HuH-7 (cell line): ENCODE measurements at places on chromosomes 1 and 21.

GRCh38 chr1:34398241-34398915, 221.7 kb downstream of the C1orf94 start:
- DNase-seq = no peak

DNA sequence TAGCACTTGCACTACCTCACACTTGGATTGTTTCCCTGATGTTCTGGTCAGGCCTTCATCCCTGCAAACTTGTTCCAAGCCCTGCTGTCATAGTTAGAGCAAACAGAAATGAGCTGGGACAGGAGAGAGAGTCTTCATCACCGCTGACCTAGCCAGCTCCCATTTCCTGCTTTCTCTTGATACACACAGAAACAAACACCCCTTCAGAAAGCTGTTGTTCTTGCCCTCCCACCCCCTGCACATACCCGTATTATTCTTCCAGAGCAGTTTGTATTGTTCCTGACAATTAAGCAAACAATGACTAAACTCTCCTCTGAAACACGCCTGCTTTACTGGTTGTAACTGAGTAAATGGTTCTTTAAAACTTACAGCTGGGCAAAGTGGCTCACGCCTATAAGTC, 2.9 kb upstream of the SYT2 start:
- DNase-seq = no peak

DNA sequence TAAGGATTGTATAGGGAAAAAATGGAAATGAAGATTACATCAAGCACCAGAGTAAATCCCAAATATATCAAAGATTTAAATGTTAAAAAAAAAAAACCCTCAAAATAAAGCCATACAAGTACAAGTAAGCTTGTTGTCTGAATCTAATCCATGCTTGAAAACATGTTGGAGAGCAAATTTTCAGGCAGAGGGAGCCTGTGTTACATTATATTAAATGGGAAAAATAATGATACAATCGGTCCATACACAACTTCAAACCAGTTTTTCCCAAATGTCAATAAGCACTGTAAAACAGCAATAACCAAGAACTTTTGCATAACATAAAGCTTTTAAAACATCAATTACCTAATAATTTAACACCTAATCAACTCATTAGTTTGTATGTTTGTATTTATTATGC, 949.4 kb upstream of the ADGRL4 start:
- no peak for DNase-seq

DNA sequence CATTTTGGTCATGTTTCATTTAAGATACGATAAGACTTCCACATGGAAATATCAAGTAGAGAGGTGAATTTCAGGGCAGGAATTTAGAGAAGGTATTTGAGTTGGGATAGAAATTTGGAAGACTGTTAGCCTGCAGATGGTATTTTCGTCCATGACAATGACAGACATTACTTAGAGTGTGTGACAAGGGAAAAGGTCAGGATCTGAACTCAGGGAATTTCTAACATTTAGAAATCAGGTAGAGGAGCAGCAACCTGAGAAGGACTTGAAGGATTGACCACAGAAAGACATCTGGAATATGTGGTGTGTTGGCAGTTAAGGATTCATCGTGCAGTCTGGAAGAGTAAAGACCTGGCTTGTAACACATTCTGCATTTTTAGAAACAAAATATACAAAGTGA, 57.9 kb downstream of the RABGAP1L start:
- DNase-seq = no peak

- no peak for DNase-seq
Measured at GRCh38 chr1:5369223-5369622, 623.0 kb downstream of the NPHP4 start.

DNA sequence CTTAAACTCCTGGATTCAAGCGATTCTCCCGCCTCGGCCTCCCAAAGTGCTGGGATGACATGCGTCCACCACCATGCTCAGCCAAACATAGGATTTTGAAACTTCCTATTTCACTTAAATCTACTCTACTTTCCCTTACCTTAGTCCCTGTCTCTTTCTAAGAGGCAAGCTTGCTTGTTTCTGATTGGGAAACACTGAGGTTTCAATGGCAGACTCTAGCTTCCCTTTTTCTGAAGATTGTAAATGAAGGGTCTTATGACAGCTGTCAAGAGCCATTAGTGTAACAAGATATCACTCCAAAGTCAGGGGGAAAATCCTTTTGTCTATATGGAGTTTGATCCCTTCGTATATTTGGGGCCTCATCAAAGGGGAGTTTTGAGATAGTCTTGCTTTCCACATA, 23.5 kb upstream of the LMO4 start:
- DNase-seq = no peak

DNA sequence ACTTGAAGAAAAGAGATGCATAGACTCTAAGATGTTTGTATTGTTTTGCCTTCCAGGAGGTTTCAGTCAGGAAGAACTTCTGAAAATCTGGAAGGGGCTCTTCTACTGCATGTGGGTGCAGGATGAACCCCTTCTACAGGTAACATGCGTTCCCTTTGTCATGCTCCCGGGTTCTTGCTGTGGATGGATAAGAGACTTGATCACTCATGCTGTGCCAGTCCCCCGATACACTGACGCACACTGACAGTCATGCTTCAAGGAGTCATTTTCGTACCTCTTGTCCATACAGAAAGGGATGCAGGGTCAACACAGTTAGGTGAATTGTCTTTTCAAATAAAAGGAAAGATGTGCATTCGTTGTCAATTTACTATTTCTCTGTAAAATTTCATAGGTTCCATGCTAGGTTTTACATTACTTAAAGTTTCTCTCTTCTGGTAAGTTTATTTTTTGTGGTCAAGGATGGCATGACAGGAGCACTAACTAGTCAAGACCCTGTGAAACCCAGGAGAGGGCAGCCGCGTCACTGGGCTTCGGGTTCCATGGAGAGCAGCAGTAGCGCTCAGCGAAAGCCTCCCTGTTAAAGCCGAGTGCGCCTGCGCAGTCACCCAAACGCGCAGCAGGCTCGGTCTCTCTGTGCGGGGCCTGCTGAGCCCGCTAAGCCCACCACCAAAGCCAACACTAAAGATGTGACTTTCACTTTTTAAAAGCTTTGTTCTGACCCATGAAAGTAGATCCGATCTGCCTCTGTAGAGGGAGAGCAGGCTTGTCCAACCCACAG, 10.7 kb downstream of the RRP1B start:
- no peak for DNase-seq

- no peak for DNase-seq
Measured at GRCh38 chr1:171366816-171367215, 52.8 kb downstream of the FMO4 start.

GRCh38 chr1:92551916-92552315, 65.2 kb upstream of the GFI1 start:
- DNase-seq = no peak

GRCh38 chr21:32645261-32646182, 33.3 kb upstream of the CFAP298 start:
- DNase-seq = no peak

DNA sequence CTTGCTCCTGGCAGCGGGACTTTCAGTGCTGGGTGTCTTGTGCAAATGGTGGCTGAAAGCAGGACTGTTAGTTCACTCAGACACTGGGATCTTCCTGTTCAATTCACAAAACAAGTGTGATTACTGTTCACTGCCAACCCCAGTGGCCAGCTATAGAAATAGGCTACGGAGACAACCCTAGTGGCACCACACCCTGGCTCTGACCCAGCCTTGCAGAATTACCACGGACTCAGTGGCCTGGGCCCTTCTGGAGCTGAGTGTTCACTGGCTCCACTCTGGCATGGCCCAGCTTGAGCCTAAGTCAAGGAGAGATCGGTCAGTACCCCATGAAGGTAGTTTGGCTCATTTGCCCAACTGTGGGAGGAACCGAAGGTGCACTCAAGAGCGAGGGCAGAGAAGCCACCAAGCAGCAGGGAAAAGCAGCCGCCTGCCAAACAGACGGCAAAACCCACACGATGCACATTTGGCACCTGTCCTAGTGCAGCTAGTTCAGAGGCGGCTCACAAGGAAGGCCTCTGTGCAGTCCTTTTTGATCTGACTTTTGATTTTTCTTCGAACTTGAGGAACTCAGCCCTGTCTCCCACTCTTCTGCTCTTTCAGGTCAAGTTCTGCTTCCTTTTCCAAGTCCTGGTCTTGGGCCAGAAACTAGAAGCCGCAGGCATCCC, 5.9 kb downstream of the KIAA2013 start:
- DNase-seq = no peak

DNA sequence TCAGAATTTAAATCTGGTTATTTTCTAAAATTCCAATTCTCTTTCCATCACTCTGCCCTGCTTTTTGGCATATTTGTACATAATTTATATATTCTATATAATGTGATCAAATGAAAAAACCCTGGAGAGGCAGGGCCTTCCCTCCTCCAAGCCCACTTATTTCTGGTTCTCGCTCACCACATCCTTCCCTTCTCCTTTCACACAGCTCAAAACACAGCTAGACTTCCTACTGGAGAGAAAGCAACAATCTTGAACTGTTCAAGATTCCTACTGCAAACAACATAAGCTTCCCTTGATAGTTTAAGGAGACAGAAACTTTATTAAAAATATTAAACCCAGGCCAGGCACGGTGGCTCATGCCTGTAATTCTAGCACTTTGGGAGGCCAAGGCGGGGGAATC, 7.6 kb upstream of the AIM2 start:
- DNase-seq = no peak
